ENCODE measurements at places on chromosomes 11 and 22. TPM values are rescaled to one million over a fixed set of nuclear protein-coding genes. Genes with fewer than 3 reads are reported as not detected.

Gene PPM1F
- total RNA-seq: 21.1 TPM

Gene MUC6
- total RNA-seq: not detected

Gene ANGPTL5
- not detected for total RNA-seq

Gene CCDC157
- total RNA-seq: 1.8 TPM

Gene EFCAB6
- 0.46 TPM for total RNA-seq

Gene PPP2R1B
- total RNA-seq: 37.9 TPM

Gene CDC42EP1
- not detected for total RNA-seq

GRCh38 chr22:28443526-28443876, 236.1 kb downstream of the TTC28 start:
- H3K4me3 ChIP-seq: peak overlapping the region; percentile 60
- H3K36me3 ChIP-seq: no peaks in the 10 kb centered on the region
- no peak for DNase-seq
- H3K4me1 ChIP-seq: peaks cover 20% of the 10 kb centered on the region

DNA sequence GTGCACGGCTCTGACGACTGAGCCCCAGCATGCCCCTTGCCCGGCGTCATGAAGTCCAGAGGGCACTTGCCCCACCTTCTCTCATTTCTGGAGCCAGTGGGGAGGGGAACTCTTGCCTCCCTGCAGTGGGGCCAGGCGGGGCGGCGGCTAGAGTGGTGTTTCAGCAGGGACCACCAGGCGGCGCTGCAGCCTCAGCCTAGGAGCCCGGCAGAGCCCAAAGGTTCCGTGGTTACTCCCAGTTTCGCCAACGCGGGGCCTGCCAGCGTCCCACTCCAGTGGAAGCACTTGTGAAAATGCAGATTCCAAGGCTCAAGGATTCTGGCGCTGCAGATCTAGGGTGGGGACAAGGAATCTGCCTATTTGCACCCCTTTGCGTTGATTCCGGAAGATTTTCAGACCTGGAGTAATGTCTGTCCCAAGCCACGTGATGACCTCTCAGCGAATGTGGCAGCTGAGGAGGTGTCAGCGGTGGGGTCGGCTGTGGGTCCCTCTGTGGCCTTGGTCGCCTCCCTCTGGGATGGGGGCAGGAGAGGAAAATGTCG, 55.7 kb downstream of the CD82 start:
- DNase-seq: peak; percentile 71
- H3K4me3 ChIP-seq: peak overlapping the region; percentile 15
- no peak overlapping the region for H3K27ac ChIP-seq
- peaks cover 67% of the 10 kb centered on the region for H3K4me1 ChIP-seq

- H3K4me1 ChIP-seq: no peaks in the 10 kb centered on the region
- H3K36me3 ChIP-seq: no peaks in the 10 kb centered on the region
- no peak overlapping the region for H3K27ac ChIP-seq
Observed at GRCh38 chr22:47188261-47189055, 426.0 kb downstream of the TBC1D22A start.

DNA sequence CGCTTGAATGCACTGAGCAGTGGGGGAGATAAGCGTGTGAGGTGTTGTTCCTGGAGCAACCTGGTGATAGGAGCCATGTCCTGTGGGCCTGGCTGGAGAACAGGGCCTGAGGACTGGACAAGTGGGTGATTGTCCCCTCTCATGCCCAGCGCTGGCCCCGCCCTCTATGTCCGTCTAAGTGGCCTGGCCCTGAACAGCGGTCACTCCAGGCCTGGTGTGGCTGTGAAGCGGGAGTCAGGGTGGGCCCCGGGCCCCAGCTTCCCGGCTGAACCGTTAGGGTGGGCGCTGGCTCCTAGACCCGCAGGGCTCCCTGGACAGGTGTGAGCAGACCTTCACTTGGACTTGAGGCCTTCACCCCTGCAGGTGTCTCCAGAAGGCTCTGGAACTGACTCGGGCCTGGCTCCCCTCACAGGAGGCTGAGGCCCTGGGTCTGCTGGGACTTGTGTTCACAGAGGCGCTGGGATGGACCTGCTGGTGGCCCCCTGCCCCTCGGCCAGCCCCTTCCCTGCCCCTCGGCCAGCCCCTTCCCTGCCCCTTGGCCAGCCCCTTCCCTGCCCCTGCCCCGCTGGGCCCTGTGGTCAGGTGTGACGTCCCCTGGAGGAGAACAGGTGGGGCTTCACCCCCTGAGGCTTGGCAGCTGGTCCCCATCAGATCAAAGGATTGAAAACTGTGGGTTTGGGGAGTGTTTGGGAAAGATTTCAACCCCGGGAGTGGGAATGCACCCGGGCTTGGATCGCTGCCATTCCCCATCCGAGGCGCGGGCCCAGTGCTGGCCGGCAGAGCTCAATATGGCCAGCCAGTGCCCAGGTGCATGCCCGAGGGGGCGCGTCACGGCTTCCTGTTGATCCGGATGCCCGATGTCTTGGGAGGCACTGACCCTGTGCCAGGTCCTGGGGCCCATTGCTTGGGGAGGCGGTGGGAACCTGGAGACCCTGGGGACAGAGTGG, 3.2 kb upstream of the MUC6 start:
- DNase-seq: no peak
- no peak overlapping the region for H3K27ac ChIP-seq
- H3K36me3 ChIP-seq: no peaks in the 10 kb centered on the region
- no peaks in the 10 kb centered on the region for H3K27me3 ChIP-seq
- no peaks in the 10 kb centered on the region for H3K4me1 ChIP-seq

DNA sequence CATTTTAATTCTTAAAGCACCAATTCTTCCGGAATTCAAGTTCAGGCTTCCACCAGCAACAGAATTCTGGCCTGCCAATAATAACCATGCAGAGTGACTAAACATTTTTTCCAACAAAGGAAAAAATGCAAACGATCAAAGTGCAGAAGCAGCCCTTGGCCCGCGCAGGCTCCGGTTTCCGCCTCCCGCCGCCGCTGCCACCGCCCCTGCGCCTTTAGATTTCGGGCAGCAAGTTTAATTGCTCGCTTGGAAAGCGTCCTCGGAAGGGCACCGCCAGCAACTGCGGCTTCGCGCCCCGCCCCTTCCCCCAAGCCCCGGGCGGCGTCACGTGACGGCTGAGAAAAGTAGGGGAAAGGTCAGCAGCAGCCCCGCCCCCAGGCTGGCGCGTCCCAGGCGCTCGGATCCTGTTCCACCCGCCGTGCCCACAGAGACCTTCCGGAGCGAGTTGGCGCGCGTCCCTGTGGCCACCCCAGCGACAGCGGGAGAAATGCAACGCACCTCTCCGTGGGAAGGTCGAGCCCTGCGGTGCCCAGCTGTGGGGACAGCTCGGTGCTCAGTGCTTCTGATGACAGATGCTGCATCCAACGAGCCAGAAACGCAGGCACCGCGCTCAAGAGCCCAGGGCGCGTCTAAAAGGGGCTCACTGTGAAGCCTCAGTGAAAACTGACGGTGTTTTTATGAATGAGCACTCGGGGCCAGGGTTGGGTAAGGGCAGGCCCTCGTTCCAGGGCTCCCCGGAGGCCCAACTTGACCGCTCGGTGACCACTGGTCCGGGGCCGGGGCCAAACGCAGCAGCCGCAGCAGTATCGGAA, 2.5 kb downstream of the CPT1A start:
- DNase-seq: peak; percentile 94
- H3K36me3 ChIP-seq: peaks cover 5% of the 10 kb centered on the region
- no peaks in the 10 kb centered on the region for H3K27me3 ChIP-seq

DNA sequence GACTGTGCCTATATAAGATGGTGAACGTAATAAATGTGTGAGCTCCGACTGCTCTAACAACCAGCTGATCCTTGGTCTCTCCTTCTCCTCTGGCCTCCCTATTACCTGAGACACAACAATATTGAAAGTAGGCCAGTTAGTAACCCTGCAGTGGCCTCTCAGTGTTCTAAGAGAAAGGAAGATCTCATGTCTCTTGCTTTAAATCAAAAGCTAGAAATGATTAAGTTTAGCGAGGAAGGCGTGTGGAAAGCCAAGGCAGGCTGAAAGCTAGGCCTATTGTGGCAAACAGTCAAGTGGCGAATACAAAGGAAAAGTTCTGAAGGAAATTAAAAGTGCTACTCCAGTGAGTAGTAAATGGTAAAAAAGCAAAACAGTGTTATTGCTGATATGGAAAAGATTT, 39.5 kb downstream of the HIPK3 start:
- no peak overlapping the region for H3K4me3 ChIP-seq
- H3K4me1 ChIP-seq: peaks cover 17% of the 10 kb centered on the region
- H3K27me3 ChIP-seq: no peaks in the 10 kb centered on the region
- H3K36me3 ChIP-seq: peaks cover 41% of the 10 kb centered on the region
- no peak overlapping the region for H3K27ac ChIP-seq
- DNase-seq: no peak

DNA sequence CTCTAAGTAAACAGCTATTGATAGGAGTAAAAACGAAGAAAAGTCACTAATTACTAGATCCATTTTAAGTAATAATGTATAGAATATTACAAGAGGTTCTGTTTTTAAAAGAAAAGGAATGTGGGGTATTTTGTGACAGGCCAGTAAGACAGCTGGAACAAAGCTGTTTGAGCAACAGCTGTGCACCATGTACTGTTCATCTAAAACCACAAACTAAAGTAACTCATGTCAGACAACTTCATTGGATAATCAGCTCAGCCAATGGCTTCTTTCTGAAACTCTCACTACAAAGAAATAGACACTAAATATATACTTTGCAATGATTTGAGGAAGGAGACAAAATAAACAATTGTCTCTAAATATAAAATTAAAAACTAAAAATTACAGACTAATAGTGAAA, 16.1 kb downstream of the RRAS2 start:
- peaks cover 37% of the 10 kb centered on the region for H3K36me3 ChIP-seq
- no peak overlapping the region for H3K27ac ChIP-seq
- DNase-seq: no peak
- no peaks in the 10 kb centered on the region for H3K27me3 ChIP-seq
- H3K4me3 ChIP-seq: no peak overlapping the region

DNA sequence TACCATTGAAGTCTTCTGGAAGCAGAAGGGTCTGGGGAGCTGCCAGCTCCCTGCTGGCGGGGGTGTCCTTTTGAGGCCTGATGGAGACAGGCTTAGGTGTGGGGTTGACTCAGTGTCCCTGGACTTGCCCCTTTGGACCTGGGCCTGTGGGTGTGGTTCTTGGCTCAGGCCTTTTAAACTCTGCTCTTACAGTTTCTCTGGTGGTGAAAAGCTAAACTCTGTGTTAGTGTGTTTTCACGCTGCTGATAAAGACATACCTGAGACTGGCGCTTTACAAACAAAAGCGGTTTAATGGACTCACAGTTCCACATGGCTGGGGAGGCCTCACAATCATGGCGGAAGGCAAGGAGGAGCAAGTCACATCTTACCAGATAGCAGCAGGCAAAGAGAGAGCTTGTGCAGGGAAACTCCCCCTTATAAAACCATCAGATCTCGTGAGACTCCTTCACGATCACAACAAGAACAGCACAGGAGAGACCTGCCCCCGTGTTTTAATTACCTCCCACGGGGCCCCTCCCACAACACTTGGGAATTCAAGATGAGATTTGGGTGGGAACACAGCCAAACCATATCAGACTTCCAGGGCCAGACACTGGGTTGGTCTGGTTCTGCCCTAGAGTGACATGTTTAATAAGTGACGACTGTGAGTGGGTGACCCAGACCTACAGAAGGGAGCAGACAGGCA, 26.5 kb downstream of the GRAMD4 start:
- peak overlapping the region; percentile 18 for H3K27ac ChIP-seq
- H3K4me1 ChIP-seq: peaks cover 44% of the 10 kb centered on the region
- no peak overlapping the region for H3K4me3 ChIP-seq
- H3K27me3 ChIP-seq: no peaks in the 10 kb centered on the region
- H3K36me3 ChIP-seq: peaks cover 17% of the 10 kb centered on the region
- no peak for DNase-seq

DNA sequence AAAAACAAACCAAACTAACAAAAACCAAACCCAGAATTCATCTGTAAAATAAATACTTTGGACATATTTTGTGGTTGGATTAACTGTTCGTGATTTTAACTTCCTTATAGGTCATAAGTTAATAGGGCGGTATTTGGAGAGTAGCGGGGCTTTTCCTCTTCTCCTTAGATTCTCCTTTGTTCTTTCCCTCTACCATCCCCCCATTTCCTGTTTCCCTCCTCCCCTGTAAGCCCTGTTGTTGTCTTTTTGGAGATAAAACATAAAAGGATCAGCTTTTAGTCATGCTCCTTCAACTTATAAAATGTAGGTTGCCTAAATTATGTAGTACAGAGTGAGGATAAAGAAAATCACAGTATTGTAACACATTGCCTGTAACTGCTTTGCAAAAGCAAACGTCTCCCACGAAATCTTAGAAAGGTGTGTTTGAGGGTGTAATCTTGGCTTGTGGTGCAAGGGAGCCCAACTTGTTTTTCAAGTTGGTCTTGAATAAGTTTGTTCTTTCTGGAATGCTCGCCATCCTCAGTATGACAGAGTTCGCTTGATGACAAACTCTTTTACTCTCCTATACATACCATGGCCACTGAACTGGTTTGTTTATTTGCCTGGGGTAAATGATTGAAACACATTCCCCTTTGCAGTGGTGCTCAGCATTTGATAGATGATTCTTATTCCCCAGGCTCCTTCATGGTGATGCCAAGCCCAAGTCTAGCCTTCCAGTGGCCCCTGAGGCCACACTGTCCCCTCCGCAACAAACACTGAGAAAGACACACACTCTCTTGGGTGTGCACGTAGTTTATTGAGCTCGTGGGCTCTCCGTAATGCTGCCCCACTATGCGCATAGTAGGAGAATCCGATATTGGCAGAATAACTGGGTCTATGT, 49.4 kb downstream of the TEAD1 start:
- no peak for DNase-seq
- H3K36me3 ChIP-seq: no peaks in the 10 kb centered on the region
- no peaks in the 10 kb centered on the region for H3K4me1 ChIP-seq
- H3K27me3 ChIP-seq: peaks cover 20% of the 10 kb centered on the region
- H3K4me3 ChIP-seq: no peak overlapping the region
